Aorta (tissue), 5 donors: ENCODE measurements at places on chromosomes 6 and 20. TPM values are rescaled to one million over a fixed set of nuclear protein-coding genes. Genes with fewer than 3 reads are reported as not detected.

The CASS4 gene
- 3.4 TPM for total RNA-seq

The C20orf141 gene
- not detected for total RNA-seq

The SNRPB gene
- total RNA-seq, result 89.8 TPM

The EYA4 gene
- total RNA-seq, result 1.7 TPM

The RIPPLY2 gene
- total RNA-seq, result not detected

The TSPO2 gene
- not detected for total RNA-seq

The MYLK2 gene
- 0.30 TPM for total RNA-seq

The ULBP2 gene
- 0.66 TPM for total RNA-seq

The OR2H1 gene
- total RNA-seq, result not detected

The CEP162 gene
- total RNA-seq, result 8.5 TPM

The ZKSCAN4 gene
- total RNA-seq, result 6.8 TPM

The ZNF451 gene
- total RNA-seq, result 66.2 TPM

The BMP5 gene
- 0.45 TPM for total RNA-seq

The PLAGL1 gene
- 65.5 TPM for total RNA-seq

The CCN6 gene
- not detected for total RNA-seq

The DEF6 gene
- 9.9 TPM for total RNA-seq

The SLC17A1 gene
- total RNA-seq, result not detected

The LAMA2 gene
- 40.9 TPM for total RNA-seq

The PBX2 gene
- total RNA-seq, result 66.0 TPM

The AP5S1 gene
- total RNA-seq, result 12.3 TPM

The BTN3A1 gene
- total RNA-seq, result 40.7 TPM

The ZBTB46 gene
- 22.7 TPM for total RNA-seq

The C6orf15 gene
- total RNA-seq, result not detected

The PARD6B gene
- total RNA-seq, result 2.6 TPM

The PPIL6 gene
- 1.5 TPM for total RNA-seq

The RAB23 gene
- 59.2 TPM for total RNA-seq

The MYT1 gene
- total RNA-seq, result not detected

The OLIG3 gene
- total RNA-seq, result not detected

The MCHR2 gene
- not detected for total RNA-seq

The AGER gene
- 6.4 TPM for total RNA-seq

The PTCRA gene
- not detected for total RNA-seq

The ZNF311 gene
- 1.1 TPM for total RNA-seq

The COL9A3 gene
- 6.5 TPM for total RNA-seq

The RANBP9 gene
- 53.2 TPM for total RNA-seq

The WFDC2 gene
- total RNA-seq, result 2.3 TPM

The DNMT3B gene
- 0.71 TPM for total RNA-seq

The NFYA gene
- 13.3 TPM for total RNA-seq

The EPPIN gene
- total RNA-seq, result not detected

The C2 gene
- 20.8 TPM for total RNA-seq

The VSX1 gene
- not detected for total RNA-seq

The NT5E gene
- total RNA-seq, result 63.2 TPM

The RAD21L1 gene
- total RNA-seq, result not detected

The ENPP5 gene
- 3.7 TPM for total RNA-seq

The ZBTB12 gene
- total RNA-seq, result 4.9 TPM

The UST gene
- total RNA-seq, result 21.5 TPM

The COL12A1 gene
- total RNA-seq, result 150 TPM

The ENPP1 gene
- 20.2 TPM for total RNA-seq

The EFCAB8 gene
- total RNA-seq, result 0.81 TPM

The SDC4 gene
- total RNA-seq, result 51.2 TPM

The C6orf62 gene
- total RNA-seq, result 72.7 TPM

The HLA-DPA1 gene
- total RNA-seq, result 122 TPM

The LGSN gene
- total RNA-seq, result not detected
